Articular chondrocyte of knee joint (primary cell): ENCODE measurements at places on chromosomes 7 and 10. TPM values are rescaled to one million over a fixed set of nuclear protein-coding genes. Genes with fewer than 3 reads are reported as not detected.

STEAP4 gene
- total RNA-seq = 87.4 and 270 TPM in 2 replicates

ARMC3 gene
- total RNA-seq = 0.65 TPM in 1 of 2 replicates, not detected in the other

PRPS1L1 gene
- total RNA-seq = 0.32 TPM in 1 of 2 replicates, not detected in the other

HDAC9 gene
- 29.8 and 42.0 TPM in 2 replicates for total RNA-seq

FAM180A gene
- total RNA-seq = 53.3 and 53.4 TPM in 2 replicates
